ENCODE measurements at places on chromosomes 6 and 20.

GRCh38 chr20:8812817-8813216 is 256.1 kb upstream of the PLCB4 start:
- DNase-seq, result no peak

DNA sequence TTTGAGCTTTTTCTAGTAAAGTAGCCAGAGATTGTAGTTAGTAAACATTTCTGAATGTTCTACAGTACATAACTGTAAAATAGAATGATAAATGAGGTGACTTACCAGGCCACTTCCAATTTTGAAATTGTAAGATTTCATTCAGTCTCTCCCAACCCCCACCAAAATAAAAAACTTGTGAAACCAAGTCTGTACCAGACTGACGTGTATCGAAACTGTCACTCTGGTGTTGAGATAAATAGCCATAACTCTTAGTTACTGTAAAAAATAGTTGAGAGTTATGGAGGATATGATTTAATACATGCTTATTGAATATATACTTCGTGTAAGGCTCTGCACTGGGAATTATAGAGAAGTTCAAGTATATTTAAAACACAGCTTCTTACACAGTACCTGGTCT is 455.7 kb downstream of the PLCB1 start:
- peak; percentile 62 for DNase-seq

GRCh38 chr20:47231382-47232039 is 125.0 kb downstream of the ZMYND8 start:
- DNase-seq, result no peak

GRCh38 chr6:119148098-119148824 is 69.8 kb upstream of the FAM184A start:
- no peak for DNase-seq

- no peak for DNase-seq
These were observed 323.1 kb downstream of the CDH26 start for GRCh38 chr20:60281295-60281694.

- no peak for DNase-seq
These were observed 121.2 kb upstream of the LAMP5 start for GRCh38 chr20:9392892-9393857.

- DNase-seq, result no peak
These were observed 628 bp downstream of the RBM24 start for GRCh38 chr6:17281497-17282481.

DNA sequence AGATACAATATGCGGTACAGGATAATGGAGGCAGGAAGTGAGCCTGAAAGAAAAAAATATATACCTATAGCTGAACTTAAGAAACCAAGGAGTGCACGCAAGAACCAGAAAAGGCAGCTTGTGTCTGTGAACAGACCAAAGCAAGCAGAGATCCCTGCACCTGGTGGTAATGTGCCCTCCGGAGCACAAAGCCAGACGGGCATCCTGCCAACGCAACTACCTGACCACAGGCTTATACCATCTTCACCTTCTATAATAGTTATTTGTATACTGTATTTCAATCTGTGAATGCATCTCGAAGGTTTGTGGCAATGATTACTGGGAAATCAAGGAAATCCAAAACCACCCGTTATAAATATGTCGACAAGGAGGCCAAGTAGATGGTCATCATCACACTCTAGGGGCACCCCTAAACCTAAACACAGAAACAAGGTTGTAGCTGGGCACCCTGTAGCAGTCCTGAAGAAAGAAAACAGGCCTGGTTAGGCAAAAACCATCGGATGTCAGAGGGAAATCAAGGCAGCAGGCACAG is 801 bp downstream of the FBXL4 start:
- DNase-seq, result no peak

DNA sequence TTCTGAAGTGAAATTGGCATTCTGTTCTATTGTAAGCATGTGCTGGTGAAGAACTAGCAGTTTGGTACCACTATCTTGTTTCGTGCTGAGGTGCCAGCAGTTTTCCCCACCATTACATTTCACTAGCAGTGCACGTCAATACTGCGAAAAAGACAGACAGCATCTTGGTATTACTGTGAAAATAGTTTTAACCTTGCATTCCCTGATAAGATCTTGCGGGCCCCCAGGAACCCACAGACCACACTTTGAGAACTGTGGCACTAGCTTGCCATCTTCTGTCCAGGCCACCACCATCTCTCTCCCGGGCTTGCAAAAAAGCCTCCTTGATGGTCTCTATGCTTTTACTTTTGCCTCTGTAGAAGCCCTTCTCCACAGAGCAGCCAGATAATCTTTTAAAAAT is 185.7 kb downstream of the BACH2 start:
- DNase-seq, result peak; percentile 76

DNA sequence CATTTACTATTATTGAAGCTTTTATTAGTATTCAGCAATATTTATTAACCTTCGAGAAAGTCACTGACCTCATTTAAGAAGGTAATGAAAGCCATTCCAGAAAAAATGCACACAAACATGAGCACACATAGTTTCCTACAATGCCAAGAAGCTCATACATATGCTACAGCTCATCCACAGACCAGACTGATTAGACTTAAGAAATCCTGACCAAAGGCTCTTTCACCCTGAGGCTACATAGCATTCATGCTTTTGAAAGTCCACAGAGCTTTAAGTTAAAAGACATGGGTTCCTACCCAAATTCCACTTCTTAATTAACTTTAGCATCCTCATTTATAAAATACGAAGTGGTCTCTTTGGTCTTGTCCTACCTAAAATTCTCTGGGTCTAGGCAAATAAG is 430.4 kb downstream of the TBC1D32 start:
- no peak for DNase-seq

DNA sequence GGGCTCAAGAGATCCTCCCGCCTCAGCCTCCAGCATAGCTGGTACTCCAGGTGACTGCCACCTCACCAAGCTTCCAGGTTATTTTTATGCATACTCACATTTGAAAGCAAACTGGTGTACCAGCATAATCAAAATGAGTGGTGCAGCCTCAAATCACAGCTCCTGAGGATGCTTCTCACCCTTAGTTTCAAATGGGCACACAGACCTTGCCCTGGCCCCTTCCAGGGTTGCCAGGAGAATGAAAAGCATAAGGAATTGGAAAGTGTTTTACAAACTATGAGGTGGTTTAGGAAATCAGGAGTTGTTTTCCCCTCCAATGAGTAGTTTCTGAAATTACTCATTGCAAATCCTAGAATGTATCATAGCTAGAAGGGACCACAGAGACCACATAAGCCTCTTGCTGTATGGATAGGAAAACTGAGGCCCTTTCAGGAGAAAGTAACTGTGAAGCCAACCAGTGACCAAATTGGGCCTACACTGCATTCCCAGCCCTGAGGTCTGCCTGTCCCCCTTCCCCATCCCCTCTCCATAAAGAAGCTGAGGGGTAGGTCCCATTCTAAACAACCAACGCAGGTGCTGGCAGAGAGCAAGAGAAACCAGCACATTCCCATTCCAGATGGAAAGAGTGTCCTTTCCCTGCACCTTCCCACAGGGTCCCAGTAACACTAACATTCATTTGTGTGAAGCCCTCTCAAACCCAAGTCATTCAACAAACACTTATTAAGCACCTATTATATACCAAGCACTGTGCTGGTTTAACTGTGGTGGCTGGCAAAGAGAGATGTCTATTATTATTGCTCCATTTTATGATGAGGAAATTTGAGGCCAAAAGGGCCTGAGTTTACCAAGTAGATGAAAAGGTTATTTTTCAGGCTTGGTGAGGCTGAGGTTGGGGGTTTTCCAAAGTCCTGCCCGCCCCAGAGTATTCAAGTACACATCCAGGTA is 2.1 kb upstream of the E2F1 start:
- DNase-seq, result no peak

- DNase-seq, result no peak
These were observed 39.7 kb downstream of the TGM2 start for GRCh38 chr20:38125157-38126056.

DNA sequence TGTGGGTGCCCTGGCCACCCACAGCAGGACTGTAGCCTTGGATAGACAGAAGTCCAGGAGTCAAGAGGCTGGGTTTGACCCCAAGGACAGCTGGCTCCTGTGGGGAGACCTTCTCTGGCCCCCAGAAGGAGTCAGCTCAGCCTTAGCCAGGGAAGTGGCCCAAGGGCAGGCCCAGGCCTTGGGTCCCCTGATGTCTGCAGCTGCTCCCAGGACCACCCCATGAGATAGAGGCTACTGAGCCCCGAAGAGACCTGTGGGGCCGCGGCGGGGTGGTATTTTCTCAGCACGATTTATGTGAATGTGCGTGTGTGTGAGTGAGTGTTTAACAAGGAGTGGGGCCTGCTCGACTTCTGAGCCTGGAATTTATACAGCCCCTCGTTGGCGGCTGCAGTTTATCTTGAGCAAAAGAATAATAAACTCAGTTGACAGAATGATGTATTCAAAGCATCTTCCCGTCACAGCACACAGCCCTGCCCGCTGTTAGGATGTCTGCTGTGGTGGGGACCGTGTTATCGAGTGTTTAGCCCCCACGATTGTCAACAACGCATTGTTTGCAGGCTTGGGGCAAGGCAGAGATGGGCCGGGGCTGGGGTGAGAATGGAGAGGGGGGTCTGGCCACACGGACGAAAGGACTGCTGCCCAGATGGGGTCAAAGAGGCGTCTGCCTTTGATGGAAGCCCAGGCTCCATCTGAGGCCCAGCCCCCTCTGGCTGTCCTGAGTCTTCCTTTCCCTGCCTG is 163.3 kb downstream of the VEGFA start:
- peak; percentile 38 for DNase-seq

DNA sequence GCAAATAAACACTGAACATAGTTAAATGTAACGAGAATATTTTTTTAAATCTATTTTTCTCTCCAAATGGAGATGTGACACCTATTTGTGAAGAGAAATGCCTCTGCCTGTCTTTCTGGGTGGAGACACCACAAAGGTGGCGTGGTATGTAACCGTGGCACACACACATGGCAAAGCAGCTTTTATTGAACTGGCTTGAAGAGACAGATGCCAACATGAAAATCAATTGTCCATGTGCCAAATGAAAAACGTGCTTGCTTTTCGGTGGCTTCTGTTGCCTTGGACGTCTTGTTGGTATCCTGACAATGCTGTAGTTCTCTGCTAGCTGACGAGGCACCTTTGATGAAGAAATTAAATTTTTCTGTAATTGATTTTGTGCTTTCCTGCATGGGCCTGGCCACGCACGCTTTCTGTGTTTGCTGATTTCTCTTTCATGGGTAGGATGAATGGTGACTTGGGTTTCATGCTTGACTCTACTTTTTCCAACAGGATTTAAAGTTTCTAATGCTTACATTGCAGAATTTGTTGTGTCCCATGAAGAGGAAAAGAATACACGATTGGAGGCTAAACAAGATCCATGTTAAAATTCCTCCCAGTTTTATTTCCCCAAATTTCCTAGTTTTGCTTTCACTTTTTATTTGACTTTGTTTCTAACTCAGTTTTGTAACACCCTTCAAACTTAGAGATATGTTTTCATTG is 202.6 kb downstream of the TMEM242 start:
- DNase-seq, result no peak

- no peak for DNase-seq
These were observed 37.7 kb downstream of the DSE start for GRCh38 chr6:116408491-116408890.

DNA sequence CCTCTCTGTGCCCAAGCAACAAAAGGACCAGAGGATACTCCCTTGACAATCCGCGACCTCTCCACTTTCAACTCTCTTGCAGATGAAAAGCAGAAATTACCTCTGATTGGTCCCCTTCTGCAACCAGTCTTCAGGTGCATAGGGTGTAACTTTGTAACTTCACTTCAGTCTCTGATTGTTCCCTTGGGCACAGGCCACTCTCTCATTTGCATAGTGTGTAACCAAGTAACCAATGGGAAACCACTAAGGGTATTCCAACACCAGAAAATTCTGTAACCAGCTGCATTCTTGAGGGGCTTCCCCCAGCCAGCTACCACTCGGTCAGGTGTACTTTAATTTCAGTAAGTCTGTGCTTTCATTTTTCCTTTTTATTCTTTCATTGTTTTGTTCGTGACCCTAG is 4.4 kb upstream of the RAET1L start:
- DNase-seq, result no peak

DNA sequence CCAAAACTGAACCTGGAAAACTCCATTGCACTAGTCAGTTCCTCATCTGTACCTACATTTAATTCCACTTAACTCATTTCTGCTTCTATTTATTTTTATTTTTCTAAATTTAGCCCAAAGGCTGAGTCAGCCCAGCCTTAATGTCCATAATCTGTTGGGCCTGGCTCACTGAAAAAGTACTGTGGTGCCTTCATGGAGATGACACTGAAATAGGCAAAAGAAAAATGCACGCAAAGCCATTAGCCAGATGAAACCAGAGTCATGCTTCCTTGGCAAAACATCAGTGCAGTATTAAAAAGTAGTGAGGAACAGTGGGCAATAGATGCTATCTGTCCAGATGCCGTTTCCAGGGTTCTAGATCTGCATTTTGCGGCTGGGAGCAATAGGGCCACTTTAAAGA is 14.7 kb upstream of the PLCB4 start:
- no peak for DNase-seq

DNA sequence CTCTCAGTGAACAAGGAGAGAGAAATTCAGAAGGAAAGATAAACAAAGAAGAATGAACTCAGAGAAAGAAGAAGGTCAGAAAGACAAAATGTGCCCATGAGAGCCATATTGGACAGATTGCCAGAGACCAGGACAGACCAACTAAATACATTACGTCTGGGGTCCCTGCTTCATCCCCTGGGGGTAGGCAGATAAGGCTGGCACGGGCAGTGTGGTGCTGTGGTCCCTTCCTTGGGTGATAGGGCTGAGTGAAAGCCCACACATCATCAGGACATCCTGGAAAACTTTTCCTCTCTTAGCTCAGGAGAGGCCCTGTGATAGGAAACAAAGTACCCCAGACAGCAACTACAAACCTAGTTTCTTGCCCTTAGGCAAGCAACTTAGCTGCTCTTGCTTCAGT is 13.2 kb upstream of the ARMC12 start:
- DNase-seq, result no peak

DNA sequence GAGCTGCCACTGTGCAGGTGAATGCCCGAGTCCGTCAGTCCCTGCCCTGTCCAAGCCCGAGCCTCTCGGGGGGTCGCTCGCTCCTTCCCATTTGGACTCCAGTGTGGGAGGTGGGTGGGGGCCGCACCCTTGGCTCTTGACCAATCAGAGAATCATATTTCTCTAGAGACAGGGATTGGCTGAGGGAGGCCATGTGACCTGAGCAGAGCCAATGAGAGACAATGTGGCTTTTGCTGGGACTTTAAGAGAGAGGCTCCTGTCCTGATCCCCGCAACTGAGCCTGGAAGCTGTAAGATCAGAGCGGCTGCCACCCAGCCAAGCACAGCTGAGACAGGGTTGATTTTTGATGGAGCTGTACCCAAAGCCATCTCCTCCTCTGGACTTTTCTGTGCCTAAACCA is 199.3 kb downstream of the TFAP2C start:
- no peak for DNase-seq

DNA sequence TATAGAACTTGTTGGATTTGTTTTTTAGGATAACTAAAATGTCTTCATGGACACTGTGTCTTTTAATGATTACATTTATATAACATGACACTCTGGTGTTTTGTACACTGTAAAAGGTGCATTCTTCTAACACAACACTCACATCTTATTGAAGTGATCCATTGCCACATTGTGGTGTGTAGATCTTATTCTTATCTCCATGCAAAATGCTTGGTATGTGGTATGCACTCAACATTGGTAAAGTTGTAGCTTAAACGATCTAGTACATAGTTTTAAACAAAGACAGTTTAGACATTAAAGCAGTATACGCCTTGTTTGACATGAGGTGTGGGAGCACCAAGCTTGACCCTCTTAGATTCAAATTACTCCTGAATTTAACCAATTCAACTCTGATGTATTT is 84.7 kb downstream of the SASH1 start:
- no peak for DNase-seq

Measured in natural killer cell treated with Interleukin-12 subunit alpha and Interleukin-12 subunit beta and Interleukin-15 and Interleukin-18, amount 100 ng/mL, for 72 hours (primary cell).